ENCODE measurements at places on chromosomes 7 and 10.
A peak's percentile ranks its signal among the peaks of the same experiment; 100 is the strongest.

- no peak for DNase-seq
Observed at GRCh38 chr7:124796771-124797170, 31.2 kb upstream of the GPR37 start.

- no peak for DNase-seq
Observed at GRCh38 chr10:63213489-63213888, 80.4 kb downstream of the NRBF2 start.

DNA sequence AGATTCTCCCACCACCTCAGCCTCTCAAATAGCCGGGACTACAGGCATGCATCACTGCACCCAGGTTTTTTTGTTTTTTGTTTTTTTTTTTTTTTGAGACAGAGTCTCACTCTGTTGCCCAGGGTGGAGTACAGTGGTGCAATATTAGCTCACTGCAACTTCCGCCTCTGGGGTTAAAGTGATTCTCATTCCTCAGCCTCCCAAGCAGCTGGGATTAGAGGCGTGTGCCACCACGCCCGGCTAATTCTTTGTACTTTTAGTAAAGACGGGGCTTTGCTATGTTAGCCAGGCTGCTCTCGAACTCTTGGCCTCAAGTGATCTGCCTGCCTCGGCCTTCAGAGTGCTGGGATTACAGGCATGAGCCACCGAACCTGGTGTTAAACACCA is 107.5 kb upstream of the KIF5B start:
- no peak for DNase-seq

GRCh38 chr7:111954056-111954455 is 252.1 kb downstream of the DOCK4 start:
- DNase-seq = no peak

- DNase-seq = peak; percentile 79
Observed at GRCh38 chr7:132318352-132319318, 257.6 kb downstream of the PLXNA4 start.

- DNase-seq = no peak
Observed at GRCh38 chr10:69344591-69345252, 66.4 kb downstream of the HK1 start.

- no peak for DNase-seq
Observed at GRCh38 chr10:5477948-5478693, 21.2 kb downstream of the CALML5 start.

DNA sequence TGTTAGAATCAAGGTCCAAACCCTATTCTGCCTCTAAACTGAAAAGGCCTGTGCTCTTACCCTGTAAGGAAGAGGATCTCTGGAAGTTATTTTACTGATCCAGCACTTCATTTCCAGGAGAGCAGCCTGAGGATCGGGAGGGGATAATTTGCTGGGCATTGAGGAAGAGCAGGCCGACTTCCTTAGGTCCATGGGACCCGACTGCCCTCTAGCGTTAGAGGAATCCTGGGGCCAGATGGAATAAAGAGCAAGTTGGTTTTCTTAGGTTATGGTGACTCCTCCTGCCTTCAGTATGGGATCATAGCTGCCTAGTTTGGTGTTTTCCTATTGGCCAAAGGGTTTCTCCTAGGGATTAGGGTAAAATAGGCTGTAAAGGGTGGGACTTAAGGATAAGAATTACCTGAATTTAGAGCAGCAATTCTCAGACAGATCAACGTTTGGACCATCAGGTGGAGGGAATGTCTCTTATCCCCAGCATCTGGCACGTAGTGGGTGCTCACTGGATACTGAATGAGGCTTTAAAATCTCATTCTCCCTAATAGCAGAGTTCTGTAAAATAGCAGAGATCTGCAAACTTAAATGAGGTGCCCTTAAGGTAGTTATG is 40.0 kb upstream of the SORBS1 start:
- DNase-seq = peak; percentile 83

DNA sequence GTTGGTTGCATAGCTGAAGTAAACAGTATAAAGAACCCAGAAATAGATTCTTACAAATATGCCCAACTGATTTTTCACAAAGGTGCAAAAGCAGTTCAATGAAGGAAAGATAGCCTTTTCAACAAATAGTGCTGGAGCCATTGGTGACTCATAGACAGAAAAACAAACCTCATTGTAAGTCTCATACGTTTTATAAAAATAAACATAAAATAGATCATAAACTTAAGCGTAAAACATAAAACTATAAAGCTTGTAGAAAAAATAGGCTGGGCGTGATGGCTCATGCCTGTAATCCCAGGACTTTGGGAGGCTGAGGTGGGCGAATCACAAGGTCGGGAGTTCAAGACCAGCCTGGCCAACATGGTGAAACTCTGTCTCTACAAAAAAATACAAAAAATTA is 318.8 kb upstream of the IGFBP3 start:
- DNase-seq = no peak

GRCh38 chr7:116713918-116714317 is 41.9 kb downstream of the MET start:
- no peak for DNase-seq

- DNase-seq = no peak
Observed at GRCh38 chr10:126732308-126732707, 61.8 kb upstream of the C10orf90 start.

- DNase-seq = no peak
Observed at GRCh38 chr7:129222064-129222463, 2.8 kb upstream of the AHCYL2 start.

DNA sequence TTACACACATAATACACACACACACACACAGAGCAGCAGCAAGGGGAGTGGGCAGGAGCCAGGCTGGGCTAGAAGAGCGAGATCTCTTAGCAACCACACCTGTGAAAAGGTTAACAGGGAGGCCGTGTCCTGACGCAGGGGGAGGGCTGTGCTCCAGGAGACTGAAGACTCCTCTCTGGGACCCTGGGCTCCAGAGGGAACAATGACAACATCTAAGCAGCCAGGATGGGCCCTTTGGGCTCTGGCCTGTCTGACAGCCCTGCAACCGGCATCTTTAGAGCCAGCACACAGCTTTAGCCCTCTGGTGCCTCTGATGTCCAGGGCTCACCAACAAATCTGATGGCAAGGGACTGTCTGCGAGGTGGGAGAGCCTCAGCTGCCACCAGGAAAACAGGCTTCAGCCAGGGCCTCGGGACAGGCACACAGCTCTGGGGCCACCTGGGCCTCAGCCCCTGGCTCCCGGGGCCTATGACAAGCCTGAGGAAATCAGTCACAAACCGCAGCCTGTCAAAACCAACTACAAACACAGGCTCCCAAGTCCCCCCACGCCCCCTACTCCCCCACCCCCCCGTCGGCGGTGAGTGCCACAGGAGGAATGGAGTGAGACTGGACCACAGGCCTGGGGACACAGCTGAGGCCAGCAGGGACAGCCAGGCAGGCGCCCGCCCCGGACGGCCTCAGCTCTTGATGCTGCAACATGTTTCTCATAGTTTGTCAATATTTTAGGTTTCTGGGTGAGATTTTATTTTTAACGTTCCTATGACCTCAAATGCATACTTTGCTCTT is 102.8 kb downstream of the TNS3 start:
- DNase-seq = no peak

GRCh38 chr7:144517749-144518148 is 114.3 kb upstream of the NOBOX start:
- no peak for DNase-seq

- DNase-seq = no peak
Observed at GRCh38 chr7:128383776-128384175, 22.3 kb upstream of the PRRT4 start.

DNA sequence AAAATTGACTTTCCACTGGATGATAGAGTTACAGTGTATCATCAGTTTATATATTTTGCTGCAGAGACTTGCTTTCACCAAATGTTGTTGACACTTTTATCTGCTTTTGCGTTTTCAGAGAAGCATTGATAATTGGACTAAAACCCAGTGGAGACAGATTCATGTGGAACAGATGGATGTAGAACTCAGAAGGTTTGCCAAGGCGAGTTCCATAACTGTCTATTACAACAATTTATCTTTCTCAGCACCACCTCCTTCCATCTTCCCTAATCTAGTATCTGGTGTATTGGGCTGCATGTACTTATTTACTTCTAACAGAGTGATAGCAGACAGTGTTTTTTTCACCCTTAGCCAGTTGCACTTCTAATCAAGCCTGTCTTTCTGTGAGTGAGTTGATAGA is 73.3 kb downstream of the DNAH11 start:
- DNase-seq = no peak

DNA sequence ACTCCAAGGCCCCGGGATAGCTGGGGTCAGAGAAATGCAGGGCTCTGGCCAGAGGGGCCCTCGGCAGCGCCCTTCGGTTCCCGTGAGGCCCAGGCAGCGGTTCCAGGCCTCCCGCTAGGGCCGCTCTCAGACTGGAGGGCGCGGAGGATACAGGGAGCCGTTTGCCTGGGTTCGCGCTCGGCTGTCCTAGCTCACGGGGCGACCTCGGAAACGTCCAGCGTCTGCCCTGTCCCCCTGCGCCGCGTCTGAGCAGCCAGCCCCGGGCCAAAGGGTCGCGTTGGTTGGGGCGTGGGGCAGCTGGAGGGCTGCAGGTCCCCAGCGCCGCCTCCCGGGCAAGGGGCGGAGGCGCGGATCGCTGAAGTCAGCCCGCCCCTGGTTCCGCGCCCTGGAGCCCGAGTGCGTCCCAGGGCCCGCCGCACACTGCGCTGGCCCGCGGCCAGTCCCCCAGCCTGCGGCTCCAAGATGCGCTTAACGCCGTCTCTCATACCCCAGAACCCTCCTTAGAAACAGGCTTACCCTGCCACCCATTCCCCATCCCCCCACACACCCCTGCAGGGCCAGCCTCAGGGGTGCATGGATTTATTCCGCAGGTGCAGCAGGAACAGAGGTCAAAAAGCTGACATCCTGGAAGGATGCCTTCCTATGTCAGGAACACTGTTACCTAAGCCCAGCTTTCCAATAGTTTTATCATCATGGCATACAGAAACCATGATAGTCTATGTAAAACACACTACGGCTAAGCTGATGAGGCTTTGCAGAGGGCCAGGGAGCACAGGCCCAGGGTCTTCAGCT is 22.1 kb upstream of the OPN4 start:
- DNase-seq = no peak

DNA sequence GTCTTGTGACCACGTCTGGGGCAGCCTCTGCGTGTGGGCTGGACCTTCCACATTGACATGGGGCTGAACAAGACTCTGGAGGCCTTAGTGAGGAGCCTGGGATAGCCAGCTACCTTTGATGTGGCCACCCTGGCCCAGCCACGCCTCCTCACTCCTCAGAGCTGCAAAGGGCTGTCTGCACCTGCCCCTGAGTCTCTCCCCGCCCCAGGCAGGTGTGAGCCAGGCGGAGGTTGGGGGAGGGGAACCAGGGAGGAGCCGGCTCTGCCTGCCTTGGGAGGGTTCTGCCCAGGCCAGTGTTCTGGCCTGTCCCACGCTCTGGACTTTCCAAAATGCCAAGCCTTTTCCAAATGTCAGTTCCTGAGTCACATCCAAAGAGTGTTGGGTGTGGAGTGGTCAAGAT is 72.2 kb downstream of the GTF2IRD1 start:
- peak; percentile 3 for DNase-seq

- no peak for DNase-seq
Observed at GRCh38 chr7:134302120-134302519, 14.6 kb downstream of the SLC35B4 start.

GRCh38 chr10:113335592-113335991 is 217.3 kb upstream of the HABP2 start:
- DNase-seq = no peak

DNA sequence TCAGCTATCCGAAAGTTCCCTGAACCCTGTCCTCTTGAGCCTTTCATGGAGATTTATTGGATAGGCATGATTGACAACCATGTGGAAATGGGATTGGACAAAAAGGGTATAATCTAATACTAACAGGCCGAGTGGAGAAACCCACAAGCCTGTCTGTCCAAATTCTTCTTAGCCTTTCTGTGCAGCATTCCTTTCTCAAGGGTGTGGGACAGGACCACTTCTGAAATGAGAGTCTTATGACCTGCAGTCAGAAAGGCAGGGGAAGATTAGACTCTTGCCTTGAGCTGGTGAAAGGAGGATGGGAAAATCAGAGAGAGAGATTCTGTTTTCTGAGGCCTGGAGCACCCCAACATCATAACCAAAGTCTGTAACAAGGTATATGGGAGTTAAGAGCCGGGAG is 85.5 kb downstream of the MAPK8 start:
- DNase-seq = no peak

- no peak for DNase-seq
Observed at GRCh38 chr7:92699560-92699959, 109.4 kb upstream of the FAM133B start.

DNA sequence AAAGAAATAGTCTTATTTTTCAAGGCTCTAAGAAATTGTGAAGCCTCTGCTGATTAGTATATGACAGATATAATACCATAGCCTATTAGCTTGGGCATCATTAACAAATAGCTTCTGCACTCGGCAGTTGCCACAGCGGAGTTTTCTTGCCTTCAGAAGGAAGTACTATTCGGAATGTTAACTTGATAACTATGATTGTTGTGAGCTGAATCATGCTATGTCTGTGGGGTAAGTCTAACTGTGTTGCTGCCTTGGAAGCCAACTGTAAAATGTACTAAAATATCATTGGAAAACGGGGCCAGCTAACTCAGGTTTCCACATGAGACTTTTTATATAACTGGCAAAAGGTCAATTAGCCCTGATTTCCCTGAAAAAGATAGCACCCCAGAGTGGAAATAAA is 93.2 kb downstream of the TWIST1 start:
- DNase-seq = no peak

DNA sequence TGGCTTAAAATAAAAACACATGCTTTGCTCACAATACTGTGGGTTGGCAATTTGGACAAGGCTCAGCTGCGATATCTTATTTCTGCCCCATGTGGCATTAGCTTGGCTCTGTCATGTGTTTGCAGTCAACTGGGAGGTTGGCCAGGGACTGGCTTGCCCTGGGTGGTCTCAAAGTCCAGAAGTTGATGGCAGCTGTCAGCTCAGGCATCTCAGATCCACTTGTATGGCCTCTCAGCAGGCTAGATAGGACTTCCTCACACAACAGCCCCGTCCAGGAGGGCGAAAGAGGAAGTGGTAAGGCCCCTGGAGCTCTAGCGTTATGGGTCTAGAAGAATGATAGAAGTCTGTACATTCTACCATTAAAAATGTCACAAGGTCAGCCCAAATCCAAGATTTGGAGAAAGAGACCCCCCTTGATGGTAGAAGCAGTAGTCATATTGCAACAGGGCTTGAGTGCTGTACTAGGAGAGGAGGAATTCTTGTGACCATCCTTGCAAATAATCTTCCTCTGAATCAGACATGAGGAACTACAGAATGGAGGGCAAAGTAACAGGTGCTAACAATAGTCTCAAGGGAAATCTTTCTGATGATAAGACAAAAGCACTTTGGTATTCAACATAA is 166.2 kb downstream of the FAM107B start:
- DNase-seq = peak; percentile 73

Measured in inflammatory macrophage treated with lipopolysaccharide for 1 hour (primary cell).